Activated naive CD4-positive, alpha-beta T cell treated with anti-CD3 and anti-CD28 coated beads for 36 hours (primary cell): ENCODE measurements at places on chromosomes 5 and 9. TPM values are rescaled to one million over a fixed set of nuclear protein-coding genes. Genes with fewer than 3 reads are reported as not detected.
A peak's percentile ranks its signal among the peaks of the same experiment; 100 is the strongest.

DNA sequence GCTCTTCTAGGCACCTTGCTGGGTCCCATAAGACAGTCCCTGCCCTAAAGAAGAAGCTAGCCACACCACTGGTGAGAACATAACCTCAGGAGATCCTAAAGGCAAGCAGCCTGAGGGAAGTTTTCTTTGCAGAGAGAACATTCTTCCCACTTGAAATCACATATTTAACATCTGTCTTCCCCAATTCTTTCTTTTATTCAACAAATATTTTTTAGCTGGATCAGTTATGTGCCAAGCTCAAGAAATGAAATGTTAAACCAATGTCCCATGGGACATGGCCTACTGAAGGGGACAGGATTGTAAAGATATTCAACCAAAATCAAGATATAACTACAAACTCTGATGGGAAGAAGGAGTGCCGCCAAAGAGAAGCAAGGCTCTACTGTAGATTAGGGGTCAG, 36.5 kb downstream of the FOXI1 start:
- H3K27ac ChIP-seq = no peak overlapping the region
- no peak overlapping the region for H3K4me3 ChIP-seq
- no peaks in the 10 kb centered on the region for H3K36me3 ChIP-seq
- H3K4me1 ChIP-seq = no peaks in the 10 kb centered on the region
- no peaks in the 10 kb centered on the region for H3K27me3 ChIP-seq

DNA sequence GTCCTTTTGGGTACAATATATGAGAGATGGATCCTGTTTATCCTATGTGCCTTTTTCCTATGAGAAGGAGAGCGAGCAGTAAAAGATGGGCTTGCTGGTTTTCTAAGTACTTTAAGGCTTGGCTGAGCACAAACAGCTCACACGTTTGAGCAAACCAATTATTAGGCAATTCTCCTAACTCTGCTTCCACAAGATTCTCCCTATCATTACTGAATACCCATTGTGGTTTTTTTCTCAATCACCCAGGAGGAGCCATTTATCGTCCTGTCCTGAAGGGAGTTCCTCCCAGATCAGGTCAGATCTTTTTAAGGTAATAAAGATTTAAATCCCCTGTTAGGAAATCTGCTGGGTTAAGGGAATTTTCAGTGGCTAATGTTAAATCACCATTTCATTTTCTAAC, 19.4 kb upstream of the C1QTNF3 start:
- no peak overlapping the region for H3K4me3 ChIP-seq
- H3K27ac ChIP-seq = no peak overlapping the region
- no peaks in the 10 kb centered on the region for H3K27me3 ChIP-seq

- H3K27ac ChIP-seq = no peak overlapping the region
- H3K4me1 ChIP-seq = peaks cover 23% of the 10 kb centered on the region
- peak; percentile 7 for DNase-seq
- peaks cover 35% of the 10 kb centered on the region for H3K36me3 ChIP-seq
These were observed 27.7 kb downstream of the WDR36 start for GRCh38 chr5:111119856-111120255.

- no peaks in the 10 kb centered on the region for H3K27me3 ChIP-seq
- H3K4me3 ChIP-seq = no peak overlapping the region
These were observed 151.8 kb upstream of the GPR151 start for GRCh38 chr5:146667633-146668272.

GRCh38 chr5:177362610-177363507, 5.1 kb downstream of the RGS14 start:
- peak overlapping the region; percentile 75 for H3K4me3 ChIP-seq
- DNase-seq = peak; percentile 89
- peak overlapping the region; percentile 84 for H3K27ac ChIP-seq

Gene ZNF879
- total RNA-seq = 2.0 TPM

GRCh38 chr9:127066851-127067136, 55.6 kb downstream of the ANGPTL2 start:
- no peak overlapping the region for H3K27ac ChIP-seq
- DNase-seq = no peak
- no peak overlapping the region for H3K4me3 ChIP-seq
- H3K36me3 ChIP-seq = peaks cover under 1% of the 10 kb centered on the region

Gene FBXW2
- total RNA-seq = 64.4 TPM

DNA sequence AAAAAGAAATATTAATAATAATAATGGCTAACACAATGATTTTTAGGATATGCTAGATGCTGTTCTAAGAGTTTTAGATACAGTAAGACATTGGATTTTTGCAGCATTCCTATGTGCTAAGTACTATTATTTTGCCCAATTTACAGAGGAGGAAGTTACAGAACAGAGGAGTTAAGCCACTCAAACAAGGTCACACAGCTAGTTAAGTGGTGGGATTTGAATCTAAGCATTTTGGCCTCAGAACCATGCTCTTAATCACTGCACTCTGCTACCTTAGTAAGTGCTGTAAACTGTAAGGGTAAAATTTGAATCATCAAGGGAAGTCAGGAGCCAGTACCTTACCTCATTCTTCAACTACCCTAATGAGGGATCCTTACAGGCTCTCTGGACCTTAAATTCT, 25.4 kb downstream of the RPS23 start:
- no peak overlapping the region for H3K27ac ChIP-seq
- H3K4me1 ChIP-seq = peaks cover 1% of the 10 kb centered on the region
- H3K4me3 ChIP-seq = no peak overlapping the region
- no peaks in the 10 kb centered on the region for H3K27me3 ChIP-seq

Gene LCN2
- total RNA-seq = not detected

DNA sequence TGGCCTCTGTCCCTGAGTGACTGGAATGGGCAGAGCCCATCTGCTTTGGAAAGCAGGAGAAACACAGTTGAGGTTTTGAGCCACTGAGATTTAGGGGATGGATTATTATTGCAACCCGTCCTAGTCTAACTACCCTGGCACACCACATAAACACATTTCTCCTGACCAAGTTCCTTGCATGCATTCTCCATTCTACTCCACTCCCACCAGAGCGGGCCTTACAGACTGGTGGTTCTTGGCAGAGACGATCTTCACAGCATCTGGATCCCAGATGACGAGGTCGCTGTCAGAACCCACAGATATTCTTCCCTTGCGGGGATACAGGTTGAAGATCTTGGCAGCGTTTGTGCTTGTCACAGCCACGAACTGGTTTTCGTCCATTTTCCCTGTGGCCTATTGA, 111.0 kb downstream of the DPYSL3 start:
- H3K27ac ChIP-seq = no peak overlapping the region
- H3K4me3 ChIP-seq = no peak overlapping the region
- H3K27me3 ChIP-seq = no peaks in the 10 kb centered on the region
- no peak for DNase-seq
